ENCODE measurements at places on chromosomes 2 and 18.

- DNase-seq, result no peak
Observed at GRCh38 chr18:11577271-11578112, 31.9 kb upstream of the SLC35G4 start.

- DNase-seq, result no peak
Observed at GRCh38 chr18:12998332-12999060, 7.3 kb downstream of the CEP192 start.

DNA sequence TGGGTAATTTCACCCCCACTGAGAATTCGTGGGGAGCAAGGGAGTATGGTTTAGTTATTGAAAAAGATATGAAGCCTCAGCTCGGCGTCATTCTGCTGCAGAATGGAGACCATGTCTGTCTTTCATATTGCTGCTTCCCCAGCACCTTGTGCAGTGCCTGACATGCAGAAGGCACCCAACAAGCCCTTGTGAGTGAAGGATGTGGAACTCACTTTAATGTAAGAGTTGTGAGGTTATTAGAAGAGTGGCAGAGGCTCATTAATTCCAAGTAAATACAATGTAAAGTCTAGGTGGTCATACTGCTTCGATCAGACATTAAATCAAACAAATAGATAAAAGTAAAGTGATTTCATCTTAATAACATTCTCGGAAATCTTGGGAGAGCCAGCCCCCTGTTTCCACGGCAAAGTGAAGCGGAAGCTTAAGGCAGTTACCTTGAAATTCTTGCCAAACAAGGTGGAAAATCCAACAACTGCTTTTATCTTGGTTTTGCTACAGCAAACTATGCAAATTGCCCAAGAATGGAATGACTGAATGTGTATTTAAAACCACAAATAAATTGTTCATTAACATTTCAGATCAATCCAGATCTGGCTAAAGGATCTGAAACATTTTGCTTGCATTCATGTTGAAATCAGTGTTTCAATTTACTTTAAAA is 9.6 kb downstream of the CFAP221 start:
- DNase-seq, result no peak

DNA sequence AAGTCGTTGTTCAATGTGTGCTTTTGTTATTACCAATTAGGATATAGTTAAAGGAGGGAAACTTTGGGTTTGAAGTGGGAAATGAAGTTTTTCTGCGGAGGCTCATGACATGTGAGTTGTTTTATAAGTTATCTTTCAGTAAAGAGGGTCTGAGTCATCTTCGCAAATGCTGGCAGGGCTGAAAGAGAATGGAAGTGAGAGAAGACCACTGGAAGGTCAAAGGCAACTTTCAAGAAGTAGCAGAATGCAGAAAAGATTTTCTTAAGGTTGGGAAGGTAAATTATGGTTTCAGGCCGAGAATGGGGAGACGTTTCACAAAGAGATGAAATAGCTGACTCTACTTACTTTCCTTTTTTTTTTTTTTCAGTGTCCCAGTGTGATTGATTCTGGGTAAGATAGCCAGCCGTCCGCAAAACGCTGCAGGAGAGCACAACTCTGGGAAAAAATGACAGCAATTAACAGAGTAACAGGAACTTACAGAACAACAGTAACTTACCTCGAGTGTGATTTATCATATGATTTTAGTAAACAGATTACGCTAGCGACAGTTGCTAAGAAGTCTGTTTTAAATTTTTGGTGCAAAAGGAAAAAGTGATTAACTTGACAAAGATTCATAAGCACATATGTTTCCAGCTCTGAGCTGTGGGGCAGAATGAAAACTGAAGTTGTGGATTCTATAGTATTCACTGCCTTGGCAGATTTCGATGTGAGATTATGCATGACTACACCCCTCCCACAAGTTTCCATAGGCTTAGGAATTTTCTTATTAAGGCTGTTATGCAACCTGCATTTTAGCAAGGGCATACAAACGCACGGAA is 46.8 kb upstream of the ACTR3 start:
- no peak for DNase-seq

GRCh38 chr2:115505331-115505730 is 1062.9 kb downstream of the DPP10 start:
- DNase-seq, result no peak

DNA sequence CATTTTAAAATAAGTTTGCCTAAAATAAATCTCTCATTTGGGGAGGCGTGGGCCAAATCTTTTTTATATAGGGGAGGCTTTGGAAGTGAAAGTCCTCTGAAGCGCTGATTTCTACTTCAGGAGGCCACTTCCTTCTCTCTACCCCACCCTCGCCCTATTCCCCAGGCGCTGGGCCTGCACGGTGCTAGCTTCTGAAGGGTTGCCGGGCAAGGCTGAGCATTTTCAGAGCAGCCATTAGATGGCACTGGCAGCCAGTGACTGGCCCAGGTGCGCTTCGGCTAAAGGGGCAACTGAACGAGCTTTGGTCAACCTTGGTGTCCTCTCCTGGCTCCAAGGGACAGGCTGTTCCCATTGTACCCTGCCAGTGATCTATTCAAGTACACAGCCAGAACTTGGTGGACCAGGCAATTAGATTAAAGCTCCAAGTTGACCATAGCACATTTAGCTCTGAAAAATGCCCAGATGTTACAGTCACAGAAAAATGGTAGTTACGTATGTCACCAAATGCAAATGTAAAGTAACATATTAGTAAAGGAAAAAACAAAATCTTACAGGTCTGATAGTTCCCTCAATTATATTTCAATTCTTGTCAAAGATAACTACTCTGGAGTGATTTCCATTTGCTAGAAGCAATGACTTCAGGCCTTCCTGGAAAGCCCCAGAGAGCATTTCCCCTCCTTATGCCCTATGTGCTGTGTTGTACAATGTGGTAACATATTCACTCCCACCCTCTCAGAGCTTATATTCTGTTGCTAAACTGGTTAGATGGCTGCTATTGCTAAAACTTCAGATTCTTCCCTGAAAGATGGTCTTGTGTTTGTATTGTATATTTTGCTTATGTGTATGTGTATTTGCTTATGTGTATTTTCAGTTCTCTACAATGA is 2.1 kb downstream of the POMC start:
- DNase-seq, result peak; percentile 17

DNA sequence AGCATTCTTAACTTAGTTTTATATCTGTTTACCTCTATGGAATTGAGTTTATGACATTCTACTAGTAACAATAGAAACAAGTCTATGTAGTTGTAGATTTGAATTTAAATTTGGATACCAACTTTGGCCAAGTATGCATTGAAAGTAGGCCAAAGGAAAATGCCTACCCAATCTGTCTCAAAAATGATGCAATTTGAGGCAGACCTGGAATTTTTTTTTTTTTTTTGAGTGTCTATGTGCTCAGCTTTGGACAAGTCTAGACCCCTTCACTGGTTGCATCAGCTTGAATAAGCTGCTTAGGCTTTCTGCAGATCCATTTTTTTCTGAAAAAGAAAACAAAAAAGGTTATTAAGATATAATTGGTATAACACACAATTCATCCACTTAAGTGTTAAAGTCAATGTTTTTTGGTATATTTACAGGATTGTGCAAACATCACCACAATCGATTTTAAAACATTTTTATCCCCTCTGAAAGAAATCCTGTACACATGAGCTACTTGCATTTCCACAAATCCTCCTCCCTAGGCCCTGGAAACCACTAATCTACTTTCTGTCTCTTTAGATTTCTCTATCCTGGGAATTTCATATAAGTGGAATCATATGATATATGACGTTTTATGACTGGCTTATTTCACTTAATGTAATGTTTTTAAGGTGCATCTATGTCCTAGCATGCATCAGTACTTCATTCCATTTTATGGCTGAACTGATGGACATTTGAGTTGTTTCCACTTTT is 185.1 kb upstream of the CCDC68 start:
- DNase-seq, result no peak

DNA sequence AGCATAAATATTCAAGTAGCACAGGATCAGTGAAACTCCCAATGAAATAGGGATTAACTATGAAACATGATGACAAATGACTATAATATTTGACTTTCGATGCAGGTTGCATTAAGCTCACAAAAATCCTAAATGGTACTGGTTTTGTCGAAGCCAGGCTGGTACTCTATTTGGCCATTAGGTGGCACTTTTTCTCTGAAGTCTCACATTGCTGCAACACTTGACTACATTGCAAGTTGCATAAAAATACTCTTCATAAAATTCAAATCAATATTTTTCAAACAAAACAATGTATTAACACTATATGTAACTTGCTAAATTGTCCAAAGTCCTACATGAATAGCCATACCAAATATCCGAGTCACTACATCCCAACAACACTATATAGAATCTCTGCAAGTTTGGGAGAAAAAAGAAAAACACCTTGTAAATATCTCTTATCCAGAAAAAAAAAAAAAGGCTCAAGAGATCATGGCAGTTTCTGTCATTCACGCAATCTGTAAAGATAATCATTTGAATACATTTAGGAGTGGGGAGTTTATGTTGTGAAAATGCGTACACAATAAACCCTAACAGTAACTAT is 9.5 kb downstream of the RTTN start:
- no peak for DNase-seq

DNA sequence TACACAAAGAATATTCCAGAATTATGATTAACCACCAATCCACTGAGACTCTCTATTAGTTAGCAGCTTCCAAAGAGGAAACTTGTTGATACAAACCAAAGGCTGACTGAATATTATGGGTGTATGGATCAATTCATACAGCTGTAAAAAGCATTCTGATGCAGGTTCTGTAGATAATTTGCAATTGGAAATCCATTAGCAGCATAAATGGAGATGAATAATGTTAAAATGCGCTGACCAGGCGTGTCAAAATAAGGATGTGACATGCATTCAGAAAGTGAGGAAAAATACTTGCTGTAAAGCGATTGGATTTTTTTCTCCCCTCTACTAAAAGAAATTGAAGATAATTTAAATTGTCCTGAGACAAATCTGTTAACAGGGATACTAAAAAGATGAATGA is 169.0 kb upstream of the DDX18 start:
- no peak for DNase-seq

DNA sequence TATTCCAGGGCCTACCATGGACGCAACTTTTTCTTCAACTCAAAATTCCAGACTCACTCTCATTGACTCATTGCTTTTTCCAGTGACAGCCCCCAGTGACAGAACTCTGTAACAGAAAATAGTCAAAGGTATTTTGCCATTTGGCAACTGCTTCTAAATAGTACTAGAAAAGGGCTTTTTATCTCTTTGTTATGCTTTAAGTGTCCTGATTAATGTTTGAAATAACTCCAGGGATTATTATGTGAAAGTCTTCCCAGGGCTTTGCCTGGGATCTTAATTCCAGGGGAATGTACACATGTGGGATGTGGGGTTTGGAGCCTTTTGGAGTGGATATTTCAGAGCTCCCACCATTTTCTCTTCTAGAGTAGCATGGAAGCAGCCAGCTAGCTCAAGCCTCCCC is 198.8 kb downstream of the KCNS3 start:
- DNase-seq, result no peak

DNA sequence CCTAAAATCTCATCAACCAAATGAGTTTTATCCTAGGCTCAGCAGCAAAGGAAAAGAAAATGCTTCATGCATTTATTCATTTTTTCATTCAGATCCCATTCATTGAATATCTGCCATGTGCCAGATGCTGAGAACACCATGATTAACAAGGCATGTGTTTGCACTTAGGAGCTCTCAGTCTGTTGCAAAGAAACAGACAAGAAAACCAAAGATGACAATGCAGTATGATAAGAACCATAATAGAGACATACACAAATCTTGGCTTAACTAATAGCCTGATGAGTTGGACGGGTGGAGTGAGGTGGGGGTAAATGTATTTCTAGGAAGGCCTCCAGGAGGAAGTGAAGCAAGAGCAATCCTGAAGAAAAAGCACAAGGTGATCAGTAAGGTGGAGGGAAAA is 177.8 kb upstream of the SCN7A start:
- DNase-seq, result no peak

- DNase-seq, result no peak
Observed at GRCh38 chr2:11379558-11379957, 35.1 kb upstream of the ROCK2 start.

- DNase-seq, result peak; percentile 10
Observed at GRCh38 chr18:45997700-45998151, 30.6 kb upstream of the EPG5 start.

DNA sequence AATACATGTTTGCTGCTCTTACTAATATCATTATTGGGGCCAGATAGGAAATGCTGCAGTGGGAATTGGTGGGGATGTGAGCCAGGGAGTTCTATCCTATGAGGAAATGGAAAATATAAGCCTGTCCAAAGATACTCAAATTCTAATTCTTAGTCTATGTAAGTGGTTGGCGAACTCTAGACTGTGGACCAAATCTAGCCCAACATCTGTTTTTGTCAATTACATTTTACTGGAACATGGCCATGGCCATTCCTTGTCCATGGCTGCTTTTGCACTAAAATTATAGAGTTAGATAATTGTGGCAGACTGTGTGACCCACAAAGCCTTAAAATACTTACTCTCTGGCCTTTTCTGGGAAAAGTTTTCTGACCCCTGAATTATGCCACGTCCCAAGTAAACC is 113.3 kb downstream of the MGAT5 start:
- no peak for DNase-seq

DNA sequence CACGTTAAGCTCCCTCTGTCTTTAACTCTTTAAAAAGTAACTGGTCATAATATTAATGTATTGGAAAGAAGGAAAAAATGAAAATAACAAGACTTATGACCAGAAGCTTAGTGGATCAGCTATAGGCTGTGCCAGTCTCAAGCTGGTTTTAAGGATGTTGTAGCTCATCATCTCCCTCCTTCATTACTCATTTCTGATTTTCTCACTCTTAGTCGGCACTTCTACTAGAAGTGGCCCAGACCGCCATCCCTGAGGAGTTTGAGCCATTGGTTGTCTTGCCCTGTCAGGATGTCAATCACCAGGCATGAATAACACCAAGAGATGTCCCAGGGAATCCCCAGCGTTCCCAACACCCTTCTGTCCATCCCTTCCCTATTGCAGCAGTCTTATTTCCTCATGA is 151.5 kb downstream of the ASXL3 start:
- no peak for DNase-seq

DNA sequence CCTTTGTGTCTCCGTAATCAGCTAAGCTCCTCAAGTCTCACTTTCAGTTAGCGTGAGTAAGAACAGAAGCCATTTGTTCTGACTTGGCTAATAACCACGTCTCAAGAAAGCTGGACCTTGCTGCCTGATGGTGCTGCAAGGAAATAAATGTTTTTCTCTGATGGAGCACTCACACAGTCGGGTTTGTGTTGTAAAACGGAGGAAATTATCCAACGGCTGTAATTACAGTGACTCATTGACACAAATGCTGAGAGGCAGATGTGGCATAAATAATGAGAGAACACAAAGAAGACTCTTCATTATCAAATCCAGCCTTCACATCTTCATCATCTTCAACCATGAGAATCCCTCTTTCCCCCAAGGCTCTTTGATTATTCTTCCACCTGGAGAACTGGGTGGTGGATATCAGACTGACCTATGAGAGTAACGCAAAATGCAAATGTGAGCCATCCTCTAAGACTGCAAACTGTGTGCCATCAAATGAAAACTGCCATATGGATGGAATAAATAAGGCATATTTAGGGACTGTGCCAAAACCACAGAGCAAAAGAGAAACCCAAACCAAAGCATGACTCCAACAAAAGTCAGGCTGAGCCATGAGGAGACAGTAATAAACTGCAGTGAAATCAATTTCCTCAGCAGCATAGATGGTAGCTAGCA is 252.6 kb downstream of the RND3 start:
- DNase-seq, result no peak
